ENCODE measurements at places on chromosomes 16 and 17.

DNA sequence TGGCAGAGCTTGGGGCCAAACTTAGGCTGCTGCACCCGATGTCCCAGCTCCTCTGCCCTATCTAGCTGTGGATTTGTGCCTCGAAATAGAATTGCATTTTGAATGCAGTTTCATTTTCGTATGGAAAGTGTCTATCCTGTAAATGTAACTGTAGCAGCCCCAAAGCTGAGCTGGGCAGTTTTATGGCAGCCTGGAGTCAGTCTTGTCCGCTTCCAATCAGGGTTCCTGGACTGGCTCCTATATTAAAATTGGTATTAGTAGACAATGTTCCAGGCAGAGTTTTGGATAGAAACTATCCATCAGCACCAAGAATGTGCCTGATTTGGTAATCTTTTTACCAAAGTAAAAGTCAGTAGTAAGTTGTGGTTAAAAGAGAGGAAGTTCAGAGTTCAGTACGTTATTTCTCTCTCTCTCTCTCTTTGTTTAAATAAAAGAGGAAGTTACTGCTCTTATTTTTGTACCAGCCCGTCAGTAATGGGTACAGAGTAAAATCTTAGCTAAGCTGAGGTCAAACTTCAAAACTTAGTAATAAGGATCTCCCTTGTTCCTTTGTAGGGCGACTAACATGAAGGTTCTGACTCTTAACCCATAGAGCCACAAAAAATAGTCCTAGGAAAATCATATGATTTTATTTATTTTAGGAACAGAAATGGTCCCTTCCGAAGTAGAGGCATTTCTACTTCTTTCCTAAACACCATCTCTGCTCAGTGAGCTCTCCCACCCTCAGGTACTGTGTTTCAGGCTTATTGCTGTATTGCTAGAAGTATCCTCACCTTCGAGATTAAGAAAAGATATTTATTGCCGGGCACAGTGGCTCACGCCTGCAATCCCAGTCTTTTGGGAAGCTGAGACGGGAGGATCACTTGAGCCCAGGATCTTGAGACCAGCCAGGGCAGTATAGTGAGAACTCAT lies 28.0 kb downstream of the PRKCB start:
- DNase-seq = no peak

DNA sequence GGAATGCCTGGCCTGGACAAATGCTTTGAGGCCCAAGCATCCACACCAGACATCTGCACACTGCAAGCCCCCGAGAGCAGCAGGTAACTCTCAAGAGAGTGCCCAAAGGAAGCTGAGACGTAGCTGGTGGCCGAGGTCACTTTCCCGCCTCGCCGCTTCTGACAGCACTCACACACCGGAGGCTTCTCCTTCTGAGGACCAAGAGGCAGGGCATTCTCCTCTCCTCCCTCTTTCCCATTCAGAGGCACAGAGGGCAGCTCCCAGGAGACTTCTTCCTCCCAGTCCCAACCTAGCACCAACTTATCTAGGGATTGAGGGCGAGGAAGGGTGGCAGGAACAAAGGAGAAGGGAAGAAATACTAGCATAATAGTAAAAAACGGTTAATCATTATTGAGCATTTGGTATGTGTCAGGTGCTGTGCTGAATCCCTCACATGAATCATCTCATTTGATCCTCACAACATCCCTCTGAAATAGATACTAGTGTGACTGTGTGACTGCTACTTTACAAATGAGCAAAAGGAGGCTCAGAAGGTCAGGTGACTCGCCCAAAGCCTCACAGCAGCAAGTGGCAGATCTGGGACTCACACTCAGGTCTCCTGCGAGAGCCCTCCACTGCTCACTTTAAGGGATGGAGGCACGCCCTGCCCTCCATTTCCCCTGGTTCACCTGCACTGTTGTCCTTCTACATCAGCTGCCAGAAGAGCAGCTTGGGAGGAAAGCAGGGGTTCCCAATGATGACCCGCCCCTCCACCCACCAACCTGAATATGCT lies 41.8 kb downstream of the MYO18A start:
- no peak for DNase-seq

DNA sequence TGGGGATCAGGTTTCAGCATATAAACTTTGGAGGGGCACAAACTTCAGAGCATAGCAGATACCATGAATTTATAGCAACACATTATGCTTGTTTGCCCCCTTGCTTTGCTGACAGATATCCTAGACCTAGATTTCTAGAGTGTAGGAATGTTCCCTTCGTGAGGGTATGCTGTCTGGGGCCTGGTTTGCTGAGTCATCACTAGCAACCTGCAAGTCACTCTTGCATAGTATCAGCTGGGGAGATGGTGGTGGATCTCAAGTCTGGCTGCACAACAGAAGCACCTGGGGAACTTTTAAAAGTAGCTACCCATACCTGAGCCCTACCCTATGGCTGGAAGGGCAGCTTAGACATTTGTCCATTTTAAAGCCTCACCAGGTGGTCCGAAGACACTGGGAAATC lies 22.3 kb upstream of the HSBP1 start:
- no peak for DNase-seq

- DNase-seq = no peak
Measured at GRCh38 chr16:53103811-53104210, 49.0 kb downstream of the CHD9 start.

- DNase-seq = no peak
Measured at GRCh38 chr17:59829217-59830006, 63.3 kb downstream of the TUBD1 start.

DNA sequence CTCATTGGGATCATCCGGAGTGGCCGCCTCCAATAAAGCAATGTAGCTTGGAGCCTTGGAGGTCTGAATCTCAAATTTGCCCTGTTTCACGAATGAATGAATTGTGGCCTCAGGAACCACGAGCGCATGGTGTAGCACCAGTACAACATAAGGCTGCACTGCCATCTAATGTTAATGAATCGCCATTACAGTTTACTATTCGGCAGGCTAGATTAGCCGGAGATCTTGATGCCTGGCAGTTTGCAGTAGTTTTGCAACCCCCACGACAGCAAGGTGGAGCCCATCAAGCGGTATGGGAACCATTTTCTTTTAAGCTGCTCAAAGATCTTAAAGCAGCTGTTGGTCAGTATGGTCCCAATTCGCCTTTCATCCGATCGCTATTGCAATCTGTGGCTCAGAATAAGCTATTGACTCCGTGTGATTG lies 18.8 kb downstream of the ALOX15B start:
- DNase-seq = peak; percentile 84

DNA sequence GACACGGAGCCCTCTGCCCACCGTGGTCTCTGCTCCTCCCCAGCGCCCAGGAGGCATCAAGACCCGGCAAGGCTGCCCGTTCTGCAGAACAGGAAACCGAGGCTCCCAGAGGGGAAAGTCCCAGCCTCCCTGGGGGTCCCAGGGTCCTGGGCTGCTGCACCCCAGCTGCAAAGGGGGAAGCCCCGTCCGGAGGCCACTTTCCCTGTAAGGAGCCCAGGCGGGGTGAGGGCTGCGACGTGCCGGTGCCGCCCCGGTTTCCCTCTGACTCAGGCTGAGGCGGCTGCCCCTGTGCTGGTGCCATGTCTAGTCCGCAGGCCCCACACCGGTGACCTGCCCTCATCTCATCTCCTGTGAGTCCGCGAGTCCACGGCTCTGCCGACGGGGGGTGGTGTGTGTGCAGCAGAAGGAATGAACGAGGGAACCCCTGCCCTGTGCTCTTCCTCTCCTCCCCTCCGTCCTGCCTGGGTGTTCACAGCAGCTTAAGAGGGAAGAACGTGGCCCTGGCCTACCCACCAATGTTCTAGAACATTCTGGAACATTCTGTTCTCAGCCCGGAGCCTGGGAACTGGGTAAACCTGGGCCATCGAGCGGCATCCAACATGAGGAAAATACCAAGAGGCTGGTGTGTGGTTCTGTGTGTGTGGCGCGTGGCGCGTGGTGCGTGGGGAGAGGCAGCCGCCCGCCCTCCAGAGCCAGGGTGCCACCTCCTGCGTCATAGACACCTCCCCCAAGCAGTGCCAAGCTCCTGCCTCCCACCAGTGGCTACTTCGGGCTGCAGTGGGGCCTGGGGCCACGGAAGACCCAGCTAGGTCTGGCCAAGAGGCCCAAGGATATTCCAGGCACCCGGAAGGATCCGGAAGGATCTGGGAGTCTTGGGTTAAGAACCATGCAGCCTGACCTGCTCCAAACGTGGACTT lies 7.0 kb upstream of the CBFA2T3 start:
- no peak for DNase-seq

DNA sequence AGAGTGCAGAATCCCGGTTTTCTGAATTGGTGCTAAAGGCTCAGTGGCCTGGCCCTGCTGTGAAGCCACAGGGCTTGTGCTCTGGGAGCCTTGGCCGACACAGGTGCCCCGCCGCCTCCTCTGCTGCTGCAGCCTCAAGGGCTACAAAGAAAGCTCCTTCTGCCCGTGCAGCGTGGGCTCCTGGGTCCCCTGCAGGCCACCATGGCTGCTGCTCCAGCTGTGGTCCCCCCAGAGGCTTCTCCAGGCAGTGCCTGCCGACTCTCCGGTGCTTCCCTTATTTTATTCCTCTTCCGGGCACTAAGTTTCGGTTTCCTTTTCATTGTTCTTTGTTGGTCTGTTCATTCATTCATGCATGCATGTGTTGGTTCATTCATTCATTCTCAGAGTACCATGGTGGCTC lies 53.1 kb downstream of the CMIP start:
- no peak for DNase-seq

- no peak for DNase-seq
Measured at GRCh38 chr16:84218176-84218823, 21.5 kb downstream of the KCNG4 start.

DNA sequence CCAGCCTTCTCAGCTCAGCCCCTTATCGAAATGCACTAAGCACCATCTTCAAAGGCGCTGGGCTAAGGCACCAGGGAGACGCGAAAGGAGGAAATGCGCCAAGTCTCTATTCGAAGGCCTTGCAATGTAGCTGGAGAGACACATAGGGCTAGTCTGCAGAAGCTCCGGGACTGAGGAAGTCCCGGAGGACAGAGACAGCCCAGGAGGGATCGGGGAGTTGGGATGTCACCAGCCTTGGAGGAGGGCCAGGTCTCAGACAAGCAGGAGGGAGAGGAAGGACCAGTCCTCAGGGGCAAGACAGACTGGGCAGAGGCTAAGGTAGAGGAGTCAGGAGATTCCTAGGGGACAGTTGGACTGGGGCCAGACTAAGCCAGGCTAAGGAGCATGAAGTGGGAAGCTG lies 8.5 kb downstream of the C17orf100 start:
- no peak for DNase-seq

DNA sequence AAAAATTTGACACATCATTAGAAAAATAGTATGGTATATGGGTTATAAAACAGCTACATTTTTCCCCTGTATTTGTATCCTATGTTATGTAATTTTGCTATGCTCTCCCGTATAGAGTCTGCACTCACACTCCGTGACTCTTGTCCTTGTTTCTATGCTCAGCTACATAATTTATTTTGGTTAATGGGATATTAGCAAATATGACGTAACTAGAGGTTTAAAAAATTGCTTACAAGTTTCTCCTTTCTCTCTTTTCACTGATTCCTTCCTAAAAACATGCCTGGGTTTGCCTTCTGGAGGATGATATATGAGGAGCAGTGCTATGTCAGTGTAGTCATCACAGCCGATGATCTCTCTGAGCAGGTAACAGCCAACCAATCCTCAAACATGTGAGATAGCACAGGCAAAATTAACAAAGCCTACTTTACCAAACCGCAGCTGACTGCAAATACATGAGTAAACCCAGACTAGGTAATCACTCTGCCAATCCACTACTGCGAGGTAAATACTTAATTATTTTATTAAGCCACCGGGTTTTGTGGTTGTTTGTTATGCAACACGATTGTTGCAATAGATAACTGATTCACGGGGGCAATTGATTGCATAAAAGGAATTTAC lies 126.9 kb downstream of the KIF2B start:
- DNase-seq = no peak

- DNase-seq = no peak
Measured at GRCh38 chr17:69858460-69858859, 216.6 kb upstream of the KCNJ16 start.

DNA sequence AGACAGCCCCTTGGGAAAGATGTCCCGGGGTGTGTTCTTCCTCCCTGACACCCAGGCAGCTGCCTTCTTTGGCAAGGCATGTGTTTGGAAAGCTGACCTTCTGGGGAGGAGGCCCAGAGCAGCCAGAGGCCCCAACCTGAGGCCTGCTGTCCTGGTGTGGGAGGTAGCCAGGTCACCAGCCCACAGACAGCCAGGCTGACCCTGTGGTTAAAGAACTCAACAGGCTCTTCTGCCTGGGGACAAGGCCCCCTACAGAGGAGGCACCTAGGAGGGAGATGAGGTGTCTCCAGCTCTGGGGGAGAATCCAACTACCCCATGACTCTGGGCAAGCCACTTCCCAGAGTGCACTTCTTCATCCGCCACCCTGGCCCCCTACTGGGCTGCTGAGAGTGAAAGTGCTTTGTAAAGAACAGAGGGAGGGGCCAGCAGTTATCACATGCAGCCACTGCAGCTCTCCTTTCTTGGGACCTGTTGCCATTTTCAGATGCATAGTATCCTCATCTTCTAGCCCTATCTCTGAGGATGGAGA lies 13.1 kb upstream of the SREBF1 start:
- peak; percentile 57 for DNase-seq

- DNase-seq = no peak
Measured at GRCh38 chr17:70544317-70544716, 375.0 kb downstream of the KCNJ2 start.

DNA sequence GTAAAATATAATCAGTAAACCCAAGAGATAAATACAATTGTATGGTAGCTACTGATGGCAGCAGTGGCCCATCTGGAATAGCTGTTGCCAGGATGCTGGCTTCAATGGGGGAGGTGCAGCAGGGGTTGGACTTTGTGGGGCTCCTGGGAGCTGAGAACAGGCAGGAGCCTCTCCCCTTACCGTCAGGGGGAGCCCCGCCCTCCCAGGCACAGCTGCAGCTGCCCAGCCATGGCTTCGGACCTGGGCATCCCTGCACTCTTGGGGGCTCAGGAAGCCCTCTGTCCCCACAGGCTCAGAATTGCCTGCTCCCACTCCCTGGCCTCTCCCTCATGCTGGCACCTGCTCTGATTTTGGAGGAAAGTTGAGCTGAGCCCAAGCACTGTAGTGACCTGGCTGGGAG lies 741.1 kb downstream of the CDH11 start:
- peak; percentile 27 for DNase-seq

GRCh38 chr16:31475946-31476302 lies 4.0 kb downstream of the TGFB1I1 start:
- DNase-seq = no peak

- no peak for DNase-seq
Measured at GRCh38 chr17:61415374-61416210, 15.9 kb downstream of the TBX2 start.
